ENCODE measurements at places on chromosomes 12 and 14.
A peak's percentile ranks its signal among the peaks of the same experiment; 100 is the strongest.

GRCh38 chr12:84911271-84912197 lies 1.1 kb downstream of the SLC6A15 start:
- DNase-seq, result peak; percentile 68

GRCh38 chr12:53955776-53956250 lies 1.1 kb downstream of the HOXC12 start:
- no peak for DNase-seq

- no peak for DNase-seq
These were observed 6.6 kb upstream of the KLRD1 start for GRCh38 chr12:10301103-10301502.

- no peak for DNase-seq
These were observed 194.0 kb downstream of the TSPAN9 start for GRCh38 chr12:3271146-3271545.

- DNase-seq, result no peak
These were observed 132.1 kb downstream of the SAMD4A start for GRCh38 chr14:54698966-54699530.

GRCh38 chr14:37864861-37865718 lies 269.7 kb downstream of the TTC6 start:
- no peak for DNase-seq

Data from hypothalamus (tissue), 51 donors.